ENCODE measurements at places on chromosomes 7 and 10.

- DNase-seq = no peak
Measured at GRCh38 chr10:26689399-26689798, 8.1 kb upstream of the PDSS1 start.

DNA sequence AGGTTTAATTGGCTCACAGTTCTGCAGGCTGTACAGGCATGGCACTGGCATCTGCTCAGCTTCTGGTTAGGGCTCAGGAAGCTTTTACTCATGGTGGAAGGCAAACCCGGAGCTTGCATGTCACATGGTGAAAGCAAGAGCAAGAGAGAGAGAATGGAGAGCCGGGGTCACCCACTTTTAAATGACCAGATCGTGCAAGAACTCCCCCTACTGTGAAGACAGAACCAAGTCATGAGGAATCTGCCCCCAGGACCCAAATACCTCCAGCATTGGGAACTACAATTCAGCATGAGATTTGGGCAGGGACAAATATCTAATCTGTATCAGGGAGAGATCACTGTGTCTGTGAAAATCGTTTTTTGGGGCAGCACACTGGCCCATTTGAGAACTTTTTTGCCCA lies 110.0 kb upstream of the MYO3A start:
- no peak for DNase-seq

DNA sequence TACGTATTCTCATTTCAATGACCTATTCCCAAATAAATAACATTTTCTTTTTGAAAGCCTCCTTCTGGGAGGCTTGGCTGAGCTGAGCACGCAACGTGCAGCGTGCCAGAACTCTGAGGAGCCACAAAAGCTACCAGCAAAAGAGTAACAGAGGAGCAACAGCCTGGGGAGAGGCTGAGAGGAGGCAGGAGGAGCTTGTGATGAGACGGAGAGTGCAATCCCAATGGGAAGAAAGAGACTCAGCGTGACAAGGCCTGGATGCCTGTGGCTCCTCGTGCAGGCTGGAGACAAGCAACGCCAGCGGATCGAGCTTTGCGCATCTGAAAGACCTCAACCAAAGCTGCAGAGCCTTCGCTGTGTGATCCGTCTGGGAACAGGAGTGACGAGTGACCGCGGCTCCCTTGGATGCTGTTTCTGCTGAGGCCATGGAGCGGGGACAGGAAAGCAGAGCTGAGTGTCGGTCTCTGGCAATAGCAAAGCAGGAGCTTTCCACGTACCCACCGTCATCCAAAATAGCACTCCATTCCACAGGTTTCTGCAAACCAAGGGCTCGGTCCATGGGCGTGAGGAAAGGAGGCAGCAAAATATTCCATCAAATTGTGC lies 171.7 kb upstream of the PFKP start:
- DNase-seq = no peak

DNA sequence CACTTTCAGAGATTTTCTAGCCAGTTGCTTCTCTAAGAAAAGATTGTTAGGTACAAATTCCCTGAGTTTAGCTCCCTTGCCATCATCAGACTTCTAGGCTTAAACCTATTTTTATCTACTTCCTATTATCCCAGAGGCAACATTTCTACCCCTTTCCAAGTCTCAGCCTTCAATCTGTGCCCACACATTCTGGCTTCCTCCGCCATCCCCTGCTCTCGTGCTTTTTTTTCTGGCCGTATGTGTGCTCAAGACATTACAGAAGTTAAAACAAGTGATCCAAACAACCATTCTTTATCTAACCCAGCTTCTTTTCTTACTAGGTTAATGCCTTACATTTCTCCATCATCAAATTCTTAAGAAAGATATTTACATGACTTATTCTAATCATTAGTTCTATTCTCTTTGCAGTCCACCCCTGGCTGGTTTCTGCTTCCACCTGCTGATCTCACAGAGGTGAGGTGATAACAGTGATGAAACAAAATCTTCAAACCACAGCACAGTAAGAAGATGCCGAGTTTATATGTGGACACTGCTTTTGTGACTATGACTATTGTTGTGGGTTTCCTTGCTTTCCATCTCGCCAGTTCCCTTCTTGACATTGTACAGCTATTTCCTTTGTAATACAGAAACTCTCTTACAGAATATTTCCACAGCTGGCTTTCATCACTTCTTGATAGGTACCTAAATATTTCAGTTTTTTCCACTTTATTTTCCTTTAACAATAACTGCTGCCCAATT lies 18.3 kb upstream of the CDK6 start:
- peak; percentile 78 for DNase-seq

- DNase-seq = peak; percentile 30
Measured at GRCh38 chr7:2843711-2844152, 376 bp downstream of the GNA12 start.

DNA sequence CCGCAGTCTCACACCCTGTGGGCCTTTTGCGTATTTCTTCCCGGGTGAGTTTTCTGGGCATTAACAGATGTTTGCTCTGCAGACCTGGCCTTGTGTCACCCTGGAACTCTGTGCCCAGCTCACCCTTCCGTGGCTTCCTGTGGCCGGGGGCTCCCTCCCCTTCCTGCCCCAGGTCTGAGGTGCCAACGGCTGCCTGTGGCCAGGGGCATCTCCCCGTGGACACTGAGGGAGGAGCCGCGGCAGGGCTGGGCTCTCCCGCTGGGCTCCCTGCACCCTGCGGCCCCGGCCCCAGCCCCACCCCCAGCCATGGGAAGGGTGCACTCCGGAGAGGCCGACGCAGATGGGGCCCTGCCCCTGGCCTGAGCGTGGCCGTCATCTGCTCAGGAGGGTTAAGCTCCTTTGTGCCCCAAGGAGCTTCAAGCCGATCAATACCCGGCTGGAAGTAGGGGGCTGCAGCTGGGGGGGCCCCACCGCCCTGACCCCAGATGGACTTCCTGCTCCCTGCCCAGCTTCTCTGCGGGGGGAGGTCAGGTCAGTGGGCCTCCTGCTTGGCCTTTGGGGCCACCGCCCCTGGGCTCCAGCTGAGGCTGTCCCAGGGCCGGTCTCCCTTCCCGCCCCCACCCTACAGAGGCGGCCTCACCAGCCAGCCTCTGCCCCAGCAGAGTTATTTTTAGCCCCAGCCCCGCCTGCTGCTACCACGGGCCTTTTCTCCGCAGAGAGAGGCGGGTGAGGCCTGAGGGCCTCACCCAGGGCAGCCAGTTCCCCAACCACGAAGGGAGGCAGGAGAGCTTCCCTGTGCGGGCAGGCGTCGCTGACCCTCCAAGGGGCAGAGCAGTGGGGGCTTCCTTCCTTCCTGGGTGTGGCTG lies 24.2 kb downstream of the PWWP2B start:
- no peak for DNase-seq

DNA sequence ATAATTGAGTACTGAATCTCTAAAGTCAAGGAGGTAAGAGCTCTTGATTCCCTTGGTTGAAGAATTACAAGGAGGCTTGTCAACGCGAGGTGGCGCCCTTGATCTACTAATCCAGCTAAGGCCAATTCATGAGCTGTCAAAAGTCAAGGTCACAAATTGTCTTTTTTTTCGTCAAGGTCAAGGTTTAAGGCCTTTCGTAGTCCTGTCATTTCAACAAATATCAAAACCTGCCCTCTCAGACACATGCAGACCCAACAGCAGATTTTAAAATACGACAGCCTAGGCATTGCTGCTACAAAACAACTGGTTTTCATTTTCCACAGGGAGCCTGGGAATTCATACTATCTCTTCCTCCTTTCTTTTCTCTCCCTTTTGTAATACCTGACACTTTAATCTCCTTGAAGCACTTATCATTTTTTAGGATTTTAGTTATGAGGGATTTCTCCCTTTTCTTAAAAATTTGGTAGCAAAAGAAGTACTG lies 3.6 kb downstream of the HOXA13 start:
- peak; percentile 77 for DNase-seq
